T1000 (cell line): ENCODE measurements at places on chromosomes 11 and 22.

DNA sequence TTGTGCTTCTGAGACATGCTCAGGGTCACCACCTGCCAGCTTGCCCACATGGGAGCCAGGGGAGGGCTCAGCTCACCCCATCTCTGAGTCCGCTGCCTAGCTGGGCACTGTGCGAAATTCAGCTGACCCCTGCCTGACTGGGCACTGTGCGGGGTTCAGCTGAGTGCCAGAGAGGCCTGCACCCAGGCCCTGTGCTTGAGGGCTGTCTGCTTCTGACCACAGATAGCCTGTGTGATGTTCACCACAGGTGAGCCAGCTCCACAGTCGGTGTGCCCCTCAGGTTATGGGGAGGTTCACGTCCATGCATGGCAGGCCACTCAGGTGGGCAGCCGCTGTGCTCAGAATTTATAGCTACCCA is 84.5 kb upstream of the SUSD2 start:
- DNase-seq, result no peak

GRCh38 chr11:70145071-70145470 is 58.0 kb upstream of the FADD start:
- DNase-seq, result no peak

GRCh38 chr11:119284344-119285157 is 32.4 kb downstream of the MCAM start:
- no peak for DNase-seq

GRCh38 chr22:19892257-19892879 is 37.7 kb upstream of the GNB1L start:
- DNase-seq, result no peak

DNA sequence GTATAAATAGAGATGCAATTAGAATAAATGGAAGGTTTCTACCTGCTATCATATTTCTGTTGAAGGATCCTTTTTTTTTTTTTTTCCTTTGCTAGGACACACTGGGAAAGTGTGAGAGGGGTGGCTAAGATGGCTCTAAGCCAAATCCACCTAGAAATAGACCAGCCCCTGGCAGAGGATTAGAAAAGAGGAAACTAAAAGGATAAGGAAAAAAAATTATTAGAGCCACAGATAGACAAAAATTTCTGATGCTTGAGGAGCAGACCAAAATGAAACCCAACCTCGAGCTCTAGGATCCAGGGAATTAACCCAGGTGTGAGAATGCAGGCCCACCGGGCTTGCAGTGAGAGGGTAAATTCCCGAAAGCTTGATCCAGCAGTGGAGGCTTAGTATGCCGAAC is 262.3 kb downstream of the CADM1 start:
- no peak for DNase-seq

DNA sequence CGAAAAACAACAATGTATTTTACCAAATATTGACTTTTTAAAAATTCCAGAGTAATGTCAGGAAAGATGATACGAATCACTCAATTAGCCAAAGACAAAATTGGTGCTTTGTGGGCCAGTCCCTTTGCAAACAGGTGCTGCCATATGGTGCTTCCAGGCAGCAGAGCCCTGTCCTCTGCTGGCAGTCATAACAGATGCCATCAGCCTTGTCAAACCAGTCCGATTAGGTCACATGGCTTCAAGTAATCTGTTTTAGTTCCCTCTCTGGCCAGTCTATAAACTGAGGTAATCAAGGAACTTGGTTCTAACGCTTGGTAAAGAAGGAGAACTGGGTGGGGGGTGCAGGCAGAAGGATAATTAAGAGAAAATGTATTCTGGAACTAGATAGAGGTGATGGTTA is 49.1 kb upstream of the CAPRIN1 start:
- no peak for DNase-seq

DNA sequence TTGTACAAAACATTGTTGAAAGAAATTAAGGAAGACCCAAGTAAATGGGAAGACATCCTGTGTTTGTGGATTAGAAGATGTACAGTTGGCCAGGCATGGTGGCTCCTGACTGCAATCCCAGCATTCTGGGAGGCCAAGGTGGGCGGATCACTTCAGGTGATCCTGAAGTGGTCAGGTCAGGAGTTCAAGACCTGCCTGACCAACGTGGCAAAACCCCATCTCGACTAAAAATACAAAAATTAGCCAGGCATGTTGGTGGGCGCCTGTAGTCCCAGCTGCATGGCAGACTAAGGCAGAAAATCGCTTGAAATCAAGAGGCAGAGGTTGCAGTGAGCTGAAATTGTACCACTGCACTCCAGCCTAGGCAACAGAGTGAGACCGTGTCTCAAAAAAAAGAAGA is 62.0 kb upstream of the SEPTIN5 start:
- no peak for DNase-seq

- no peak for DNase-seq
Measured at GRCh38 chr22:46931414-46931813, 169.0 kb downstream of the TBC1D22A start.

DNA sequence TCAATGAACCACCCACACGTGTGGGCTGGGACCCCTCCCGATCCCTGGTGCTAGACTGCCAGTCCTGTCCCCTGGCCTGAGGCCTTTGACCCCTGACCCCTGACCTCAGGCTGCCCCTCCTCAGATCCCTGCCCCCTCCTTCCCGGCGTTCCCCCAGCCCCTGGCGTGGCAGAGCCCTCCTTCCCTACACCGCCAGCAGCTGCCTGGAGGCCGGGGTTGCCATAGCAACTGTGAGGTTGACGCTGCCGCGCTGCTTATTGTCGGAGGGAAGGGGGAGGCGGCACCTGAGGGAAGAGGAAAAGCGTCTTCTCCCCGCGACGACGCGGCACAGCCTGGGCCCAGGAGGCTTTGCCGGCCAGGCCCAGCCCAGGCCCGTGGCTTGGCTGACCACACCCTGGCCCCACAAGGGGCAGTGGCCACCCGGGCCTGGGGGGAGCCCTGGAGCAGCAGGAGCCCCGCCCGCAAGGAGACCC is 32.6 kb downstream of the SHANK3 start:
- no peak for DNase-seq

DNA sequence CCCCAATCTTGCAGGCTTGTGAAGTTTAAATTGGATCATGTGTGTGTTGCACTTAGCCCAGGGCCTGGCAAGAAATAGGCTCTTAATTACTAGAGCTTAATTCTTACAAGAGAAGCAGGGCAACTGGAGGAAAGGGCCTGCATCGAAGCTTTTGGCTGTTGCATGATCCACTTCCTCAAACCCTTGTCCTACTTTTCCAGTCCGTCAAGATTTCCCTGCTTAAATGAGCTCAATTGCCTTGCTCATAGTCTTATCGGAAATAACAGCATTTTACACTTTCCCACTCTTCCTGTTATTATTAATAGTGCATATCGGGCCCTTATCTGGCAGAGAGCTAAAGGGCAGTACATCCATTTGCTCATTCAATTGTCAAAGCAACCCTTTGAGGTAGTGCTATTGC is 18.1 kb downstream of the DTX4 start:
- DNase-seq, result no peak

GRCh38 chr11:57512646-57513451 is 2.7 kb downstream of the SLC43A1 start:
- no peak for DNase-seq
